ENCODE measurements at places on chromosomes 3 and 15.
A peak's percentile ranks its signal among the peaks of the same experiment; 100 is the strongest.

GRCh38 chr3:151989621-151990020 lies 116.2 kb downstream of the SUCNR1 start:
- DNase-seq: no peak

DNA sequence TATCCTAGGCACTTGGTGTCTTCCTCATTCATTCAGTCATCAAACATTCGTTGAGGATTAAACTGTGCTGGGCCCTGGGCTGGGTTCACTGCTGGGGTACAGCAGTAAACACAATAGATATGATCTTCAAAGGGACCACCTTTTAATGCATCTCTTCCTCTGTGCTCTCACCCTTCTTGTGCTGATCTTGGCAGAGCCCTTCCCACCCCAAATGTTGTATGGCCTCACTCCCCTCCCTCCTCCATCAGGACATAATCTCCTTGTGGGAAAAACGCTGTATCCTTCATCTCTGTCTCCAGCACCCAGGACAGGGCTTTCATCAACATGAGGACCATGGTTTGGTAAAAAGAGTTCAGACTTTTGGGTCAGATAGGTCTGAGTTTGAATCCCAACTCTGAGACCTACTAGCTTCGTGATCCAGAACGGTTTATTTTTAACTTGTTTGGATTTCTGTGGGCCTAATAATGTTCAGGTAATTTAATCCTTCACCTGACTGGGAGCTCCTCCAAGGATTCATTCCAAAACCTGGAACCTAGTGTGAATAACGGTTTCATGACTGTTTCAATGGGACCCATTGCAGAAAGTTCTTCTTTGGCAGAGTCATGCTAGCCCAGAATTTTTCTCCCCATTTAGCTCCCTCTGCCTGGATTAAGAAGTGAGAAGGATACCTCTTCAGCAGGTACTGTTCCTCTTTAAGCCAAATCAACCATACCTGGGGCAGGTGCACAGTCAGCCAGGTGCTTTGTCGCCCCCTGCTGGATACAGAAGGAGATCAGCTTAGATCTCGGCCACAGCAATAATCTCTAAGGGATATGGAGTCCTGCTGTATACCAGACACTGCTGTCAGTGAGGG lies 5.2 kb upstream of the WNT7A start:
- DNase-seq: peak; percentile 33

DNA sequence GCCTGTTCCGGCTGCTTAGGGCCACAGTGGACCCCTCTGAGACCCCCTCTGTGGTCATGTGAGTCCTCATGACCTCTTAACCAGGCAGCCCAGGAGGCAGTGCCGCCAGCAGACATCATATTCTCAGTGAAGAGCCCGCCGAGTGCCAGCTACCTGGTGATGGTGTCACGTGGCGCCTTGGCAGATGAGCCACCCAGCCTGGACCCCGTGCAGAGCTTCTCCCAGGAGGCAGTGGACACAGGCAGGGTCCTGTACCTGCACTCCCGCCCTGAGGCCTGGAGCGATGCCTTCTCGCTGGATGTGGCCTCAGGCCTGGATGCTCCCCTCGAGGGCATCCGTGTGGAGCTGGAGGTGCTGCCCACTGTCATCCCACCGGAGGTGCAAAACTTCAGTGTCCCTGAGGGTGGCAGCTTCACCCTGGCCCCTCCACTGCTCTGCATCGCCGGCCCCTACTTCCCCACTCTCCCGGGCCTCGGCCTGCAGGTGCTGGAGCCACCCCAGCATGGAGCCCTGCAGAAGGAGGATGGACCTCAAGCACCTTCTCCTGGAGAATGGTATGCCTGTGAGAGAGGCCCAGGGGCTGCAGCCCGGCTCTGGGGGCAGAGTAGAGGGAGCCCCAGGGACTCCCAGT lies 176.1 kb downstream of the TBC1D2B start:
- DNase-seq: no peak

GRCh38 chr3:26719134-26719533 lies 96.6 kb downstream of the LRRC3B start:
- no peak for DNase-seq

- no peak for DNase-seq
Measured at GRCh38 chr3:31235062-31235700, 297.5 kb upstream of the STT3B start.

DNA sequence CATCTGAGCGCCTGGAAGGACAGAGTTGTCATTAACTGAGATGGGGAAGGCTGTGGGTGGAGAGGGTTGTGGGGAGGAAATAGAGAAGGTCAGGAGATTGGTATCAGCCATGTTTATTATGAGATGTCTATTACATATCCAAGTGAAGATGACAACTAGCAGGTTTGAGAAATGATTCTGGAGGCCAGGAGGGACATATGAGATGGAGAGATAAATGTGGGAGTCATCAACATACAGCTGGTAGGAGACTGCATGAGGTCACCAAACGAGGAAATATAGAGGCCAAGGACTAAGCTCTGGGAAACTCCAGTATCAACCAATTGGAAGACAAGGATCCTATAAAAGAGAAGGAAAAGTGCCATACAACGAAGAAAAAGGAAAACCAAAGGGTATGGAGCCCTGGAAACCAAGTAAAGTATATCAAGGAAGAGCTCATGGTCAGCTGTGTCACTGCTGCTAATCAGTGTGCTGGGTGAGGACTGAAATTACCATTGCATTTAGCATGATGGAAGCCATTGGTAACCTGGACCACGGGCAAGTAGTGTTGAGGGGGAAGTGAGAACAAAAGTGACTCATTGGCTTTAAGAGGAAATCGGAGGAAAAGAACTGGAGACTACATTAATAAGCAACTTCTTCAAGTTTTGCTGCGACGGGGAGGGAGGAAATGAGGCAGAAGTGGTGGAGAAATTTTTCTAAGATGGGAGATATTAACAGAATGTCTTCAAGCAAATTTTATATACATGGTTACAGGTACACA lies 14.0 kb upstream of the UACA start:
- no peak for DNase-seq

- DNase-seq: no peak
Measured at GRCh38 chr3:123783811-123784210, 100.3 kb downstream of the MYLK start.

DNA sequence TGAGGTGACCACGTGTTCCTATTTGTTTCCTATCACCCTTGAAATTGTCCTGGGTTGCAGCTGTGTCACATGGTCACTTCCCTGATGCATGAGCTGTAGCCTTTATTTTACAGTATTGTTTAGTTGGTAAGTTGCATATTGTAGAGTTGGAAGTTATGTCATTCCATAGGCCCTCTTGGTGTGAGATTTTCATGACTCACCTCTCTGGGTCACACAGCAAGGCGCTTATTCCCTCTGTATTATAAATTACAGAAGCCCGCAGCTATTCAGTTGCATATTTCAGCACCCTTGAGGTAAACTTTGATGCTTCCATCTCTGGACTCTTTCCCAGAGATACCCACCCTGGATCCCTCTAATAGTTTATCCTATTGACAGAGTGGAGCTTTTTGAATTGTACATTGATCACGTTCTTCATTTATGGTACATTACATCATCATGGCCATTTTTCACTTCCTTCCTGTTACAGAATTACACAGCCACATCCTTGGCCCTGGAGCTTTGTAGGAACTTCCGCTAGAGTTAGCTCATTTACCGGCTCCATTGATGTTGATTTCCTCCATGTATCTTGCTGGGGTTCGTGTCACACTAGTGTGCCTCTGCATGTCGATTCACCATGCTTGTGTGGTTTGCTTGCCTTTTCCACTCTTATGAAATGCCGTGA lies 543.1 kb upstream of the RGMA start:
- DNase-seq: no peak

DNA sequence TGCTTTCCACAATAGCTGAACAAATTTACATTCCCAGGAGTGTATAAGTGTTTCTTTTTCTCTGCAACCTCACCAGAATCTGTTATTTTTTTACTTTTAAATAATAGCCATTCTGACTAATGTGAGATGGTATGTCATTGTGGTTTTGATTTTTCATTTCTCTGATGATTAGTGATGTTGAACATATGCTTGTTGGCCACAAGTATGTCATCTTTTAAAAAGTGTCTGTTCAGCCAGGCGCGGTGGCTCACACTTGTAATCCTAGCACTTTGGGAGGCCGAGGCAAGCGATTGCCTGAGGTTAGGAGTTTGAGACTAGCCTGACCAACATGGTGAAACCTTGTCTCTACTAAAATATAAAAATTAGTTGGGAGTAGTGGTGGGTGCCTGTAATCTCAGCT lies 619.3 kb downstream of the SI start:
- no peak for DNase-seq
